Epithelial cell of prostate (primary cell): ENCODE measurements at places on chromosomes 3 and 15.

GRCh38 chr3:71330909-71331308 lies 252.6 kb downstream of the FOXP1 start:
- DNase-seq: no peak

DNA sequence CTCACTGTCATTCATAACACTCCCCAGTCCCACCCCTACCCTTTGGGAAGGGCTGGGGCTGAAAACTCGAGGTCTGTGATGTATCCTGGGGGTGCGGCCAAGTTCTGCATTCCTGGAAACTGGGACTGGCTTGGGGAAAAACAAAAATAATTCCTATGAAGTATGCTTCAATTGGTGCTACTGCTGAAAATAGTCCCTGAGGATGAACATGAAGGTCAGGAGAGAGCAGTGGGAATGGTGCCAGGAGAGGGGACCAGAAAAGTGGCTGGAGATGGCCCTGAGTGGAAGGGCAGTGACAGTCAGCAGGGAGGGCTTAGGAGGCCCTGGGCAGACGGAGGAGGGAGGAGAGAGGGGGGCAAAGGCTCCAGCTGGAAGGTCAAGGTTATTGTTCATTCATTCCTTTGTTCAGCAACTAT lies 4.8 kb upstream of the ISLR start:
- DNase-seq: no peak

DNA sequence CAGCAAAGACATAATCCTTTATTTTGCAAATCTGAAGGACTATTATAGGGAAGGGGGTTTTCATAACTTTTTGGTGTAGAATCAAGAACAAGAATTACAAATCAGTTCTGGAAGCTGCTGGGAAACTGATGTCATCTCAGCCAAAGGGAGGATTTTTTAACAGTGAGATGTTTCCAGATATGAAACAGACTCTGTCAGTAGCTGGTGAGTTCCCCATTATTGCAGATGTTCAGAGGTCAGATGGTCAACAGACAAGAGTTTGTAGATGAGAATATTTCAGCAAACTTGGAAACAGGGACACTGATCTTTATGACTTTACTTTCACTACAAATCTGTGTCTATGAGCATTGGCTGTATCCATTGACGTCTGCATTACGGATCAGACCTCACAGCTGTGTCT lies 71.9 kb upstream of the LPP start:
- DNase-seq: no peak

DNA sequence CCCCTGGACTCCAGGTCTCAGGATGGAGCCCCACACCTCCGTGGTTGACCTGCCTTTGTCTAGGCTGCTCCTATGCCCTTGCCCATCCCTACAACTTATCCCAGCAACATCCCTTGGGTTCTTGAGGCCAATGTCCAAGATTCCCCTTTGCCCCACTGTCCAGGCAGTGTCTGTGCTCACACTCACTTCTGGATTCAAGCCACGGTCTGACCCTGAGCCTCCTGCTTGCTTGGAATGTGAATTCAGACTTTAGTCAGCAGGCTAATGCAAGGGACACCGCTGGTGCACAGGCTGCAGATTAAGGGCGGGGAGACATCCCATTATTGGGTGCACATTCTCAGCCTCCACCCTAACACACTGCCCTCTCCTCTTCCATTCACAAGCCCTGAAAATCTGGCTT lies 154.1 kb downstream of the WNT5A start:
- no peak for DNase-seq

- DNase-seq: peak; percentile 67
These were observed 44.6 kb upstream of the LEKR1 start for GRCh38 chr3:156781310-156782230.

DNA sequence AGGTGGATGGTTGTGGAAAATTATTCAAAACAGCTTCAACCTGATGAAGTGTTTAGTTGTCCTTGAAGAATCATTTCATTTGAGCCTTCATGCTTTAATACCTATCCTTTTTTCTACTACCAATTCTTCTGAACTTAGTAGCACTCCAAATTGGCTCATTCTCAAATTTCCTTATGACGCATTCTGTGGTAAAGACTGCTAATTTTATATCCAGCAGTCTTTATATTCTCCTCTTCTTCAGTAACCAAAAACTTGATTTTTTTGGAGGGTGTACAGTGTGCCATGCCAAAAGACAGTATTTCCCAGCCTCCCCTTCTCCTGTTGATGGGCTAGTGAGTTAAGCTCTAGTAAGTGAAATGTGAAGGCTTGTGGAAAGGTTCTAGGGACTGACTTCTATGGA lies 25.2 kb downstream of the CGNL1 start:
- no peak for DNase-seq
